GM10248 (cell line): ENCODE measurements at places on chromosomes 12 and 14.

- DNase-seq, result no peak
Observed at GRCh38 chr14:62824086-62824485, 221.2 kb downstream of the KCNH5 start.

- no peak for DNase-seq
Observed at GRCh38 chr14:104578321-104578720, 1.2 kb upstream of the C14orf180 start.

- DNase-seq, result no peak
Observed at GRCh38 chr14:91032248-91032647, 28.2 kb downstream of the RPS6KA5 start.

DNA sequence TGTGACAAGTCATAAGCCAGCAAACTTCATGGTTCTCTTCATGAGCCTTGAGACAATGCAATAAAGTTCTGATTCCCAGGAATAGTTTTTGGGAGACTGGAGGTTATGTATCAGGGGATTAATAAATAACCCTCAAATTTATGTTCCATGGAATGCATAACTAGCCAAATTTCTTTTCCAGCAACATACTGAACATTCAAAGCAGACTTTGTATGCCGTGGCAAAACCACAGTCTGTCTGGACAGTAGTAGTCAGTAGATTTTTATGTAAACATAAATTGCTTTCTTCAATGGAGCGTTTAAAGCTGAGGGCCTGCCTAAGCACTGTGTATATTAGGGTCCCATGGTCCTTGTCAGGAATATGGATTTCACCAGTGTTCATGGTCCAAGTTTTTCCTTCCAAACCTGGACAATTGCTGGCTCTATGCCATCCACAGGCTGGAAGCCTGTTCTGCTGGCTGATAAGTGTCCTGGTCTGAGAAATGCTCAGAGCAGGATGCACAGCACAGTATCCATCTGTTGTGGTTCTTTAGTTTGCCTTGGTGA, 144.9 kb downstream of the SRGAP1 start:
- DNase-seq, result no peak

GRCh38 chr14:27367345-27367744, 769.5 kb upstream of the NOVA1 start:
- no peak for DNase-seq

DNA sequence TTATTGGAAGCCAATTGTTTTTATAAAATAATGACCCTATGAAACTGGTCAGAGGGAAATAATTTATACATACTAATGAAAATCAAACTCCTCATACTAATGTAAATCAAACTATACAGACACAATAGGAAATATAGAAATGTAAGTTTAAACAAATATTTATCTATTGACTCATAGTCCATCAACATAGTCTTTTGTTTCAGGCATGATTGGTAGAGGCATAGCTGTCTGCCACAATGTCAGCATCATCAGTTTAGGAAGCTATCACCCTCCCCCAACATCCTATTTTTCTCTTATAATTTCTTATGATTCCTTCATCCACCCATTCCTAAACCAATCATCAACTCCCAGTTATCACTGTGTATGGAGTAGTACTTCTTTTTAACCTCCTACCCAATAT, 117.7 kb downstream of the SLC38A6 start:
- DNase-seq, result no peak

DNA sequence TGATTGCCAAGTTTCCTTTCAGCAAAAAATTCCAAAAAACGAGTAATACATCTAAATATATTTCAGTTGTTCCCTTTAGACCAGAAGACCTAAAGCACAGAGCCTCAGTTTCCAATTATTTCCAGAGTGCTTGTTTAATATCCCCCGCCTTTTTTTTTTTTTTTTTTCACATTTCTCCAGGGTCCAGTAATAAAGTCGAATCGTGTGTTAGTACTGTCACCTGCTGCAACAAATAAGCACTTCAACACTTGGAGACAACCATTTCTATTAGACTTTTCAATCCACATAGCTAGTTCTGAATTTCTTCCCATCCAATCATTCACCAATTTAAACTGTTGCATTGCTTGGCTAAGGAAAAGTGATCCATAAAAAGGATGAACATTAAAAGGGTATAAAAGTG, 13.6 kb downstream of the PDE6H start:
- no peak for DNase-seq

GRCh38 chr12:38282886-38283285, 33.7 kb upstream of the ALG10B start:
- no peak for DNase-seq
